Activated CD8-positive, alpha-beta memory T cell treated with anti-CD3 and anti-CD28 coated beads, Interleukin-2, amount 10 ng/mL, durations not matched to agents 7 days and 5 days (primary cell): ENCODE measurements at places on chromosomes 5 and 9.

- DNase-seq = no peak
Measured at GRCh38 chr9:91946196-91946595, 3.8 kb downstream of the ROR2 start.

- DNase-seq = no peak
Measured at GRCh38 chr9:129777769-129778130, 24.9 kb upstream of the PTGES start.

- no peak for DNase-seq
Measured at GRCh38 chr5:95996904-95997723, 35.5 kb upstream of the ELL2 start.

GRCh38 chr5:178241688-178242231, 9.2 kb upstream of the PHYKPL start:
- no peak for DNase-seq

DNA sequence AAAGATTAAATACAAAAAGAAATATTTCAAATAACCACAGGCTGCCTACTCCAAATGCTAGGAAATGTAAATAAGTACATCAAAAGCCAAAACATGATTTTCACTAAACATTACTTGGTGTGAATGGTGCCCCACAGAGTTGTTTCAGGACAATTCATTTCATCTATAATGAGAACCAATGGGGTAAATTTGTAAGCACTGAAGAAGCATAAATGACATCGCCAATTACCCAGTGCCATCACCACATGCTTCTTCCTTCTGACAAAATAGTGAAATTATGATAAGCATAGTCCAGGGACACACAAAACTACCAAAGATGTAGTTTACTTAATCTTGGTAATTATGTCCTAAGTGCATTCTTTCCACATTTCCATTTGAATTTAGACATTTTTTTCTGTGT, 510.4 kb upstream of the TYRP1 start:
- no peak for DNase-seq

GRCh38 chr9:129650680-129651235, 8.8 kb upstream of the ASB6 start:
- DNase-seq = no peak

- DNase-seq = no peak
Measured at GRCh38 chr5:158133369-158133768, 274.4 kb upstream of the CLINT1 start.

GRCh38 chr9:80378669-80379293, 807.0 kb downstream of the TLE4 start:
- no peak for DNase-seq

- DNase-seq = no peak
Measured at GRCh38 chr5:172076761-172077244, 70.4 kb upstream of the FBXW11 start.
